GM10248 (cell line): ENCODE measurements at places on chromosomes 2 and 18.

DNA sequence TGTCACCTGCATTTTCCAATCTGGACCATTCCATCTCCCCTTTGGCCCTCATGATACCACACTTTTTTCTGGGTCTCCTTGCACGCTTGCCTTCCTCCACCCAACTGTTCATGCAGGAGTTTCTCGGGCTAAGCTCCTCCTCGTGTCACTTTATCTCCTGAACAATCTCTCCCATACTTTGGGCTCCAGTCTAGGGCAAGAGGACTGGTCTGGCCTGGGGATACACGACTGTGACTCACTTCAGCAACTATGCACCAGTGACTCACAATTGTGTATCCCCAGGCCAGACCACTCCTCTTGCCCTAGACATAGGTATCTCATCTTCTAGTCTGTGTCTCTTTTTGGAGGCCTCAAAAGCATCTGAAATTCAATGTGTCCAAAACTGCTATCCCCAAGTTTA is 149.4 kb upstream of the PTPRM start:
- DNase-seq = no peak

DNA sequence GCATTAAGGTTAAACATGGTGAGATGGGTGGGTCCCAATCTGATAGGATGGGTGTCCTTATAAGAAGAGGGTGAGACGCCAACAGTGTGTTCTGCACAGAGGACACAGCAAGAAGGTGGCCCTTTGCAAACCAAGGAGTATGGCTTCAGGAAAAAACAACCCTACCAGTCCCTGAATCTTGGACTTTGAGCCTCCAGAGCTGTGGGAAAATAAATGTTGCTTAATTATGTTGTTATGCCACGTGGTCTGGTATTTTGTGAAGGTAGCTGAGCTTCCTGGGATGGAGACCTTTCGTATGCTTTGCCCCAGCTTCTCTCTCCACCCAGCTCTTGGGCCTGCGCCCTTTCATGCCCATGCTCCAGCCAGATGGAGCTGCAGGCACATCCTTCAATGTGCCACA is 114.2 kb upstream of the EPC2 start:
- no peak for DNase-seq

- no peak for DNase-seq
Measured at GRCh38 chr2:123502931-123503330, 522.2 kb upstream of the CNTNAP5 start.

- DNase-seq = no peak
Measured at GRCh38 chr18:78979056-78979729, 425 bp upstream of the SALL3 start.

DNA sequence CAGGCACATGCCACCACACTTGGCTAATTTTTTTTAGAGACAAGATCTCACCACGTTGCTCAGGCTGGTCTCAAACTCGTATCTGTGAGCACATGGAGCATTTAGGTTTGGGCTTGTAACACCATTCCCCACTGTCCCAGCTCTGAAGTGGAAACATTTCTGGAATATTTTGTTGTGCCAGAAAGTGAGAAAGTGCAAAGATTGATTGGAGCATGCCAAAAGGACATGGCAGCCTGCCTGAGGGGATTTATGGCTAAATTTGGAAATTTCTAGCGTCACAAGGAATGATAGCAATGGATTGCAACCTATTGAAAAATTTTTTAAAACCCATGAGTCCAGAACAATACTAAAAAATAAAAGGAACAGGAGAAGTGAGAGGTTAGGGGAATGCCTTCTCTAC is 136.8 kb downstream of the ESCO1 start:
- no peak for DNase-seq

- DNase-seq = no peak
Measured at GRCh38 chr2:46045888-46046287, 251.3 kb upstream of the EPAS1 start.

DNA sequence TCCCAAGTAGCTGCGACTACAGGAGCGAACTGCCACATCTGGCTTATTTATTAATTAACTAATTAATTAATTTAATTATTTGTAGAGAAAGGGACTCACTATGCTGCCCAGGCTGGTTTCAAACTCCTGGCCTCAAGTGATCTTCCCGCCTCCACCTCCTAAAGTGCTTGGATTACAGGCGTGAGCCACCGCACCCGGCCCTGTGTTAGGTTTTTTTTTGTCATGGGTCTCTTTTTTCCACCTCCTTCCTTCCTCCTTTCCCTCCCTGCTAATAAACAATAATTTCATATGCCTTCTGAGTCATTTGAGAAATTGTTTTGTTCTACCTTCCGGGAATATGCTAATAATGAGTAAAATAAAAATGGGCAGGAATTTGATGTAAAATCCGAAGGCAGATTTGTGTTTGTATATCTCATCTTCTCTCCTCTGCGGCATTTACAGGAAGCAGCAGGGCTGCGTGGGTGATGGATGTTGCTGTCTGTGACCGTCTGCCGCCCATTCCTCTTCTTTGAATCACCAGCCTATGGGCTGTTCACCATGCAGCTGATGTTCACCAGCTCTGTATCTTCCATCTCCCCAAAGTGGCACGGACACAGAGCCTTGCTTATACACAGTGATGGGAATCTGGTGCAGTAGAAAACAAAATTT is 89.9 kb downstream of the ACSL3 start:
- no peak for DNase-seq
